ENCODE measurements at places on chromosomes 3 and 15.

GRCh38 chr3:108093021-108093420, 2.2 kb upstream of the CD47 start:
- DNase-seq, result no peak

DNA sequence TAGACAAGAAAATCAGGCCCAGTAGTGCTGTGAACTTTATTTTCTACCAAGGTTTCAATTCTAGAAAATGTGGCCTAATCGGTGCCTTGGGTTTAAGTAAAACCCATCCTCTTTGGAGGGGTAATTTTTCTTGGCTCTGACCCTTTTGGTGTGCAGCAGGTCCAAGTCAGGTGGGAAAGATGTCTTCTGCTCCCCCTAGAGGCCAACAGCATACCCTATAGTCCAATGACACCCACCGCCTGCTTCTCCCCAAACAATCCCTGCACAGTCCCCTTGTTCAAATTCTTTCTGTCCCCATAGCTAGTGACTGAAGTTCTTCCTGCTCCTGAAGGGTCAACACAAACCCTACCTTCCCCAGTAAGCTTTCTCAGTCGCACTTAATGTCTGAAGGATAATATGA, 261.8 kb upstream of the GOLGA6L4 start:
- DNase-seq, result no peak

DNA sequence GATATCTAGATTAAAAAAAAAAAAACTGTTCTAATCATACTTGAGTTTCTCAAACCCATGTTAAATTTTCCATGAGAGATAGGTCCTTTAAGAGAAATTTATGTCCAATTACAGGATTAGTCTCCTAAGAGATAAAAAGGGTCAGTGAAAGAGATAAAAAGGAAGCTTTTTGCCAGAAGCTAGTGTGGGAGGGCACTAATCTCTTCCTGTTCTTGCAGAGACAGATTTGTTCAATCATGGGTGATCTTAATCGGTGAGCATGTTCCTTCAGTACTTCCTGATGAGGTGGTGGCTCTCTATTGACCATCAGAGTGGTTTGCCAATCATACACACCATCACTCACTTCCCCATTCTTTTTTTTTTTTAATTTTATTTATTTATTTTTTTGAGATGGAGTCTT, 16.9 kb upstream of the LPP start:
- no peak for DNase-seq

GRCh38 chr3:134652409-134652831, 1.6 kb upstream of the KY start:
- peak; percentile 63 for DNase-seq

DNA sequence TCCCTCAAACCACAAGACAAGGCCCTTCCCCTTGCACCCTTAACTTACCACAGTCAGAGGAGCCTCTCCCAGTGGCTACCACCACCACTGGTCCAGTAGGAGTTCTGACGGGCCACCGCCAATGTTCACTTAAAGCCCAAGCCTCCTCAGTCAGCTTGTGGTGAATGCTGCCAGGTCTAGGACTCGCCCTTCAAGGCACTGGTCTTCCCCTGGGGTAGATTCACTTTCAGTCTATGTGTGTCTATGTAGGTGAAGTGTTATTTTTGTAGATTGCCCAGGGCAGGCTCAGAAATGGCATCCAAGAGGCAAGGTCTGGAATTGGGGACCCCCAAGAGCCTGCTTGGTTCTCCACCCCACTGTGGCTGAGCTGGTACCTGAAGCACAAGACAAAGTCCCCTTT, 15.4 kb upstream of the CASR start:
- no peak for DNase-seq

- DNase-seq, result no peak
These were observed 45.4 kb downstream of the SSR3 start for GRCh38 chr3:156509189-156510174.

DNA sequence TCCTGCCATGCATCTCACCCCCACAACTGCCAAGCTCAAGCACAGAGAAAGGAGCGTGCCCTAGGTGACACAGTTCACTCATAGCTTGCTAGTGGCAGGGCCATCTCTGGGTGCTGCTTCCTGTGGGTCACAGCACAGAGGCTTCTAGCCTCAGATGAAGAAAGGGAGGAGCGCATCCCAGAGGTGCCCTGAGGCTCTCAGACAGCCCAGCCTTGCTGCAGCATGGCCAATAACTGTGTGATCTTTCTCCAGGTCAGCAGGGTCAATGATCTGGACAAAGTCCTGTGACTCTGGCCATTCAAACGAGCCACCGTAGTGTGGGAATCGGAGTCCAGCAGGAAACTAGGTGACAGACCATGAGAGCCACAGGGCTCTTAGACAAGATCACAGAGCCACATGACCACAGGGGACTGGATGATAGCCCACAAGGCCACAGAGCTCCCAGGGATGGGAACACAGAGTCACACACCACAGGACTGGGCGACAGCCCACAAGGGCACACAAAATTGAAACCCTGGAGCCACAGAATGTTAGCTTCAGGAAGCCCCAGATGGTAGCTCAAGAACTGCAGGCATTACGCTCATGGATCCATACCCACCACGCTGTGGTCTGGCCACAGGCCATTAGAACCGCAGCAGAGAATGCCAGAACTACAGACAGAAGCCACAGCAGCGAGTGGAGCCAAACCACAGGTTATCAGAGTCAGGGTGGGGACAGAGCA, 25.9 kb upstream of the GRIP2 start:
- peak; percentile 34 for DNase-seq

DNA sequence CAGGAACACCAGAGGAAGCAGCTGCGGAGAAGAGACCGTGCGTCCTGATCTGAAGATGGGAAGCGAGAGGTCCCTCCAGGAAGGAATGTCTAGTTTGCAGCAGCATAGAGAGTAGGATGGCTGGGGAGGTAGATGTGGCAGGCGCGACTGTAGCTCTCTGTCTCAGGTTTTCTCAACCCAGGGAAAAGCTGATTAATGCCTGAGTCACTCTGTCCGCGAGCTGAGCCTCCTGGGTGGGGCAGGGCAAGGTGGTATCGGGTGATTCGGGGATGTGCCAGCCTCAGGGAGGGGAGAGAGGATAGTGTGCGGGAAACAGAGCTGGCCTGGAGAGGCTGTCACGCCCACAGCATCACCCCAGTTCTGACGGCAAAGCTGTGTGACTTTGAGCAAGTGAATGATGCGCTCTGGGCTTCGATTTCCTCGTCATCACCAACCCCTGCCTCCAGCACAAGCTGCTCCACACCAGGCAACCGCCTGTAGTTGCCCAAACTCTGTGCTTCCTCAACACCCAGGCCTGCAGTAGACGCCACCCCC, 28.4 kb downstream of the CPN2 start:
- DNase-seq, result peak; percentile 68

- no peak for DNase-seq
These were observed 120.0 kb upstream of the CTDSPL start for GRCh38 chr3:37741644-37742043.

DNA sequence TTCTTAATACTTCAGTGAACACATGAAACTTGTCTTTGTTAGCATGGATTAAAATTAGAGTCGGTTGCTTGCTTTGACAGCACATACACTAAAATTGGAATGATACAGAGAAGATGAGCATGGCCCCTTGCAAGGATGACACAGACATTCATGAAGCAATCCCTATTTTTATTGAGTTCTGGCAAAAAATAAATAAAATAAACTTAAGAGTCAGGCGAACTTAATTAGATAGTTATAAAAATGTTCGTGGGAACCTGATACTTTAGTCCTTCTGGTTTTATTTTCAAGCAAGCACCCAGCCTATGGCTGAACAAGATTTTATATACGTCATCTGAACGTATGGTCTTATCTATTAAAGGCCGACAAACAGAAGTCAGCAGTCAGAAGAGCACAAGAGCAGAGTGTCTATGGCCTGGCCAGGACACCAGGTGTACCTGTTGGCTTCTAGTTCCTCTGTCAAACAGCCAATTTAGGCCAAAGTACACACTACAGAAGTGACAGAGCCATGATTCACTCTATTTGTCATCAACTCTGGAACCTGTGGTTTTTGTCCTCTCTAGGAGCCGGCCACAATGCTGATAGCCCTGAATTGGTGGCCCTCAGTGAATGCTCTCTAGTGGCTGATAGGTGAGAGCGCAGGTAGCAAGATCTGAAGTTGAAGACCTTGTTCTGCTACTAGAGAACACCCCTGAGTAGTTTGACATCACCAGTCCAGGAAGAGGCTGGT, 64.3 kb downstream of the LEO1 start:
- DNase-seq, result no peak

DNA sequence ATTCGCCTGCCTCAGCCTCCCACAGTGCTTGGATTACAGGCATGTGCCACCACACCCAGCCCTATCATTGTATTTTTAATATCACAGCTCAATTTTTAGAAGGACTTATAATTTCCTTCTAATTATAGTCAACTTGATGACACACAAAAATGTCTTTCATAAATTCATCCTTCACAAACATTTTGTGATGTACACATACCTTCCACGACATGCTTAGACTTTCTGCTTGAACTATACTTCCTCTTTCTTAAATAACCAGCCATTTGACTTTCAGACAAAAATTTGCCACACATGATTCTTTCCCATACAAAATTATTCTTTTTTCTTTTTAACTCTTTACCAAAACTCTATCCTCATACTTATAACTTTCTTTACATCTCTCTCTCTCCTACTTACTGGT, 48.4 kb upstream of the CCK start:
- no peak for DNase-seq

DNA sequence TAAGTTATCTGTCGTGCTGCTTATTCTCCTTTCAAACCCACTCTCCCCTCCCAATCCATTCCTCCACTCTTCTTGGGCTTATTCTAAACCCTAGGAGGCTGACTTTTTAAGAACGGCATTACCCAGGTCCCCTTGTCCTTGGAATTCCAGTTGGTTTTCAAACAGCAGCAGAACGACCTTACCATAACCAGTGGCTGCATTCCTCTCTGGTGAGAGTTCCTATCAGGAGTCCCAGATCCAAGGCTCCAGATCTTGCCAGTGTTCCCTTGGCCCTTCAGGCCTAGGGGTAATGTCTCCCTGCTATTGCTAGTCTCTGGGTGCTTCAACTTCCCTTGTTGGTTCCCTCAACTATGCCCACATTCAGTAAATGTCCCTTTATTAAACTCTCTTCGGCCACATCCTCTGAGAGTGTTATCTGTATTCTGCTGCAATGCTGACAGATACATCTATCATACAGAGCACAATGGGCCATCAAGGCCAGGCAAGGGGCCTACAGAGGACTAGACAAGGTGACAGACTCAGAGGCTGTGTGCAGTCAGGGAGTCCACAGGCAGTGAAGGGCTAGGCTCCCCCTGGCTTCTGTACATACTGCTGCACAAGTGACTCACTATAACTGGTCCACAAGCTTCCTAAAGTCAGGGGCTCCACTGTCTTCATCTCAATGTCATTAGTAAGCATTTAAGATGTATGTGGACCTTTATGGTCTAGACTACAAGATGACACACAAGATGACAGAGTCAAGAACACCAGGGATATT, 10.1 kb downstream of the LYSMD2 start:
- DNase-seq, result no peak

DNA sequence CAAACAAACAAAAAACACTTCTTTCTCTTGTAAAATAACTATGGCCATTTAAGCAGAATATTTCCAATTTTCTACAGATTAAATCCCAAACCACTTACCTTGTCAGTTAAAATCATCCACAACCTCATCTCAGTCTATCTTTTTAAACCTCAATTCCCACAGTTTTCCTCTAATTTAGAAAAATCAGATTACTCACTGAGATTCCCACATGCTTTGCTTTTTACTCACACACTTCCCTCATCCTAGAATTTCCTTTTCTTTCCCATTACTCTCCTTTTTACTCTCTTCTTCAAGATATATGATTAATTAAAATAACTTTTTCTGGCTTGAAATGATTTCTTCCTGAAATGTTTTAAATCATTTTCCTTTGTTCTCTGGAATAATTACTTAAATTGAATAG, 790.7 kb downstream of the ROBO1 start:
- DNase-seq, result no peak

DNA sequence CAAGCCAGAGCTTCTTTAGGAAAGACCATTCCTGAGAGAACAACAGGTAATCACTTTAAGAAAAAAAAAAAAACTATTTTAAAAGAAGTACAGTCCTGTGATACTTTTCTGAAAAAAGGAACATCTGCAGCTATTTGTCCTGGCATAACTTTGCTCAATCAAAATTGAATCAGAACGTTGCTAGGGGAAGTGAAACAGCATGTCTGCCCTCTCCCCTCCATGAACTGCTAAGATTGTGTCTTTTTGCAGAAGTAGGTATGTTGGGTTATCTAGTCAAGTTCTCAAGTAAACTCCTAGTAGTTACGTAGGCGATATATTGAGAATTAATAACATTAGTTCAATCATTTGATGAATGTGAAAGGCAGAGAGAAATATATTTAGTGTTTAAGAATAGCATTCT, 1013.3 kb downstream of the TUSC7 start:
- DNase-seq, result no peak

- peak; percentile 79 for DNase-seq
These were observed 114.7 kb downstream of the ETFA start for GRCh38 chr15:76196269-76197231.

GRCh38 chr15:61449186-61449702, 220.1 kb upstream of the RORA start:
- no peak for DNase-seq

- no peak for DNase-seq
These were observed 36.2 kb upstream of the PLSCR2 start for GRCh38 chr3:146505516-146505915.

DNA sequence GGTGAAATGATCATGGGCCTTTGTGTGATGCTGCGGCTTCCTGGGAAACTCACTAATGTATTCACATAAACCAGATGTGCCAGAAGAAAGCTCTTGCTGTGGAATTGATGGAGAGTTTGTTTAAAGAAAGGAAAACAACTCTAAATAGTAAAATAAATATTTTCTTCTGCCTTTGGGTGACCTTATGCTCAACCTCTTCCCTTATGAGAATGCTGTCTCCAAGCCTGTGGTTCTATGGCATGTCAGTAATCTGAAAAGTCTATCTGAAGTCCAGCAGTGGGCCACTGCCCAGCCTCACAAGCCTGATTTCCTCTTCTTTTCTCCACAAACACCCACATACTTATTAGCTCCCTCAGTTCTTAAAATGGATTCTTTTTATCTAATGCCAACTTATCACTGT, 49.9 kb upstream of the PHLDB2 start:
- DNase-seq, result peak; percentile 73

DNA sequence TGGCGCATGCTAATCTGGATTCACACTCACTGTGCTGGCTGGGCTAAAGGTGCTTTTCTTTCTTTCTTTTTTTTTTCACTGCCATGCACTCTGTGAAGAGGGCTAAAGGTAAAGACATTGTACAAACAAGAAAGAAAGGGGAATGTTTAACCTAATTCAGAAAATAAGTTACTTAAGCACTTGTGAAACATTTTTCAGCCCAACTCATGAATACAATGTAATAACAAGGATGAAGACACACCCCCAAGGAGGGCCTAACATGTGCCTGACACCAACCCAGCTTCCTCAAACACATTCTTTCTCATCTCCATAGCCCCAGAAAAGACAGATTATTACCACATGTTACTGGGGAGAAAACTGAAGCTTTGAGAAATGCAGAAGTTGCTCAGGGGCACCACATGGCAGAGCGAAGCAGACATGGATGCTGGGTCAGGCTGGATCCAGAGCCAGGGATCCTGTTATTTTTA, 5.7 kb downstream of the STIMATE start:
- no peak for DNase-seq

- DNase-seq, result no peak
These were observed 45.1 kb downstream of the HMCES start for GRCh38 chr3:129323651-129324294.

- DNase-seq, result no peak
These were observed 506 bp downstream of the RAD51 start for GRCh38 chr15:40695469-40695890.

GRCh38 chr3:129343643-129344360, 65.1 kb downstream of the HMCES start:
- DNase-seq, result no peak

Measured in HS-27A (cell line).